ENCODE measurements at places on chromosomes 6 and 20. TPM values are rescaled to one million over a fixed set of nuclear protein-coding genes. Genes with fewer than 3 reads are reported as not detected.

DNA sequence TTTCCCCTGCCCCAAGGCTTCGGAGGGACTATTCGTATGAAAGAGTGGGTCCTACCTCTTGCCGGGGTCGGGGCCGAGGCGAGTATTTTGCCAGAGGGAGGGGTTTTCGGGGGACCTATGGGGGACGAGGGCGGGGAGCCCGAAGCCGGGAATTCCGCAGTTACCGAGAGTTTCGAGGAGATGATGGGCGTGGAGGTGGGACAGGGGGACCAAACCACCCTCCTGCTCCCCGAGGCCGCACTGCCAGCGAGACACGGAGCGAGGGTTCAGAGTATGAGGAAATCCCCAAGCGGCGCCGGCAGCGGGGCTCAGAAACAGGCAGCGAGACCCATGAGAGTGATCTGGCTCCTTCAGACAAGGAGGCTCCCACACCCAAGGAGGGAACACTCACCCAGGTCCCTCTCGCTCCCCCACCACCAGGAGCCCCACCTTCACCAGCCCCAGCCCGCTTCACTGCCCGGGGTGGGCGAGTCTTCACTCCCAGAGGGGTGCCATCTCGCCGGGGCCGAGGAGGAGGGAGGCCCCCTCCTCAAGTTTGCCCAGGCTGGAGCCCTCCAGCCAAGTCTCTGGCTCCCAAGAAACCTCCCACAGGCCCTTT, 11.3 kb downstream of the PRRC2A start:
- DNase-seq, result no peak

DNA sequence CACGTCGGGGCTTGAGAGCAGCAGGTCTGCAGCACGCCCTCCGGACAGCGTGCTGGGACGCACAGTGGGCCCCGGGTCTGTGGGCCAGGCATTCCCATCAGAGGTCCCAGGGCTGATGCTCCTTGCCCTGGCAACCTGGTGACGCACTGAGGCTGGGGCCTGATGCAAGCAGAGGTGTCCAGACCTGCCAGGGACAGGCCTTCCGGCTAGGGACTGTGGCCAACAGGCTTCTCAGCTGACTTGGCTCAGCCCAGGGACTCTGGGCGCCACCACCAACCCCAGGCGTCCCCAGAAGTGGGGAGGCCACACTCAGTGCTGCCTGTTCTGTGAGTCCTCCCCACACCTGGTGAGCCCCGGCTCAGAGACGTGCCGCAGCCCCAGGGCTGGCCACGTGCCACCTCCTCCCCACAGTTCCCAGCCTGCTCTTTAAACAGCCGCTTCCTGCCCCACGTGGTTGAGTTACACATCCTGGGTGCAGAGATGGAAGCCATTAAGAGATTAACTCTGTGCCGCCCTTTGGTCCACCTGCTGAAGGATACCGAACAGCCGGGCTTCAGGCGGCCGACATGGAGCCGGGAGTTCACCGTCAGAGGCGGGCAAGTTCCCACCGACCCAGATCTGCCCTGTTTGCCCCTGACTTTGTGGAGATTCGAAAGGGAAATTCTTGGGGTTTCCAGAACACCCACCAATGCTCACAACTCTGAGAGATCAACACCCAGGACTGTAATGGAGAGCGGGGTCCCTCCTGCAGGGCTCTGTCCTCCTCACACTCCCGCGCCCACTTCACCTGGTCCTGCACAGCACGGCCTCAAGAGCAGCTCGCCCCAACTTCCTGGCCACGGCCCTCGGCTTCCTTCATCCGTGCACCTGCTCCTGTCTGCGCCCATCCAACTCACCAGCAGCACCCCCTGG, 37.6 kb upstream of the ZBP1 start:
- DNase-seq, result peak; percentile 88

DNA sequence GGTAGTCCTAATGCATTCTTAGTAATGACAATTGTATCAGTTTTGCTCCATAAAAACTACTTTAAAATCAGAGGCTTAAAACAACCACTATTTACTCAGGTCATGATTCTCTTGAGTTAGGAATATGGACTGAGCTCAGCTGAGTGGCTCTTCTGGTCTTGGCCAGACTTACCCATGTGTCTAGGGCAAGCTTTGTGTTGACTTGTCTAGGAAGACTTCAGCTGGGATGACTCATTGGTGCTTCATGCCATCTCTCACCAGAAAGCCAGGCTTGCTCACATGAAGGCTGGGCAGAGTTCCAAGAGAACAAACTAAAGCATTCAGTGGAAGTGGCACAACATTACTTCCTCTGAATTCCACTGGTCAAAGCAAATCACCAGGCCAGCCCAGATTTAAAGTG, 155.3 kb downstream of the DHX35 start:
- DNase-seq, result no peak

DNA sequence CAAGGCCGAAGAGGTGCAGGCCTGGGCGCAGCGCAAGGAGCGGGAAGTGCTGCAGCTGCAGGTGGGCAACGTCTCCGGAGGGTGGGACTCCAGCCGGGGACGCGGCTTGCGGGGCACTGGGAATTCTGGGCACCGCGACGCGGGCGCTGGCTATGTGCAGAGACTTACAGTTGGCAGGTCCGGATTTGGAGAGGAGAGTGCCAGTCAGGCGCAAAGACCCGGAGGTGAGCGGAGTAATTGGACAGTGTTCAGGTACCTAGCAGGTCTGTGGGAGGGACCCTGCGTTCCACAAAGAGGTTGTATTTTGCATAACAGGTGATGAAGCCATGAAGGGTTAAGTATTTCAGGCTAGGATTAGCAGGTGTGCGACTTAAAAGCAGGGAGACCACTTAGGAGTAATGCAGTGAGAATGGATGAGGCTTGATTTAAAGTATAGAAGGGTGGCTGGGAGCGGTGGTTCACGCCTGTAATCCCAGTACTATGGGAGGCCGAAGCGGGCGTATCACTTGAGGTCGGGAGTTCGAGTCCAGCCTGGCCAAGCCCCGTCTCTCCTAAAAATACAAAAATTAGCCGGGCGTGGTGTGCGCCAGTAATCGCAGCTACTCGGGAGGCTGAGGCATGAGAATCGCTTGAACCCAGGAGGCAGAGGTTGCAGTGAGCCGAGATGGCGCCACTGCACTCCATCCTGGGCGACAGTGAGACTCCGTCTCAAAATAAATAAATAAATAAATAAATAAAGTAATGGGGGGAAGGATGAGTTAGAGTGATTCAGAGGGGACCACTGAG, 1.0 kb downstream of the MRPS26 start:
- DNase-seq, result no peak

GRCh38 chr6:151155095-151155494, 84.7 kb upstream of the AKAP12 start:
- DNase-seq, result no peak

GRCh38 chr6:139135578-139136545, 982 bp downstream of the HECA start:
- no peak for DNase-seq

DNA sequence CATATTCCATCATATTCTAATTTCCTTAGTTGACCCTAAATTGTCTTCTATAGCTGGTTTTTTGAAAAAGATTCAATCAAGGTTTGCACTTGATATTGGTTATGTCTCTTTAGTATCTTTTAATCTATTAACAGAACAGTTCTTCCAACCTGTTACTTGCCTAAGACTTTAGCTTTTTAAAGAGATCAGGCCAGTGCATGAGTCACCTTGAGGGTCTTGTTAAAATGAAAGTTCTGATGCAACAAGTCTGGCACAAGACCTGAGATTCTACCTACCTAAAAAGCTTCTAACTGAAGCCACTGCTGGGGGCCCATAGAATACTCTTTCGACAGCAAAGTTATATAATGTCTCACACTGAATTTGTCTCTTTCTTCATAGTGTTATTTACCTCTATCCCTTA, 3.2 kb downstream of the USP45 start:
- no peak for DNase-seq

DNA sequence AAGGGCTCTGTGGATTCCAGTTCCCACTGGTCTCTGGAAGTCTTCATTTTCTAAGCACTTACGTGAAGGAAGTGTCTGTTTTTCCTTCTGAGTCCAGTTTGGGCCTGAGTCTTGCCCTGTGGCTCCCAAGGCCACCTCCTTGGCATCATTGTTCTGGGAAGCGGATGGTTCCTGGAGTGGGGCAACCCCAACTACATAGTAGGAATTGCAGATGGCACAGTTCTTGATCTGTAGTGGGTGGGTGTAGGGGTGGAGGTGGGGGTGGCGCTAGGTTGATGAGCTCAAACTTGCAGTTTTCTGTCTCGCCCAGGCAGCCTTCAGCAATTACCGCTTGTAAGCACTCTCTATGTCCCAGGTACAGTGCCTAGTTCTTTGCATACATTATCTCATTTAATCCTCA, 7.2 kb upstream of the FERMT1 start:
- no peak for DNase-seq

GRCh38 chr6:62613928-62614327, 327.9 kb upstream of the KHDRBS2 start:
- no peak for DNase-seq

DNA sequence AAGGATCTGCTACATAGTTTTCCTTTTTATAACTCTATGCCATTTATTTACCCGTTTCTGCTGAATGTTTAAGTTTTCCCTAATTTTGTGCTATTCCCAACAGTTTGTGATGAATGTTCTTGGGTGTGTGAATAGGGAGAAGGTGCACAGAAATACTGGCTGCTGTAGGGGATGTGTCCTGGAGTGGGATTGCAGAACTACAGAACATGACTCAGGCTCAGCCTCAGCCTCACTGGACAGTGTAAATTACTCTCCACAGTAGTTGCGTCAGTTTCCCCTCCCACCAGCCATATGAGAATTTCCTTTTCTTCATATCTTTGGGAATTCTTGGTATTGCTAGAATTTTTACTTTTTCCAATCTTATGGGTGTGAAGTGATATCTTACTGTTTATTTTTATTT, 57.0 kb downstream of the SLX4IP start:
- DNase-seq, result no peak

GRCh38 chr6:116680880-116681672, at the start of gene KPNA5:
KPNA5 (plus strand) TSS chr6:116681211; CDS start chr6:116681335, 124 bp downstream.
- DNase-seq, result peak; percentile 91

GRCh38 chr20:62571669-62572344, 70.5 kb upstream of the SLCO4A1 start:
- no peak for DNase-seq

DNA sequence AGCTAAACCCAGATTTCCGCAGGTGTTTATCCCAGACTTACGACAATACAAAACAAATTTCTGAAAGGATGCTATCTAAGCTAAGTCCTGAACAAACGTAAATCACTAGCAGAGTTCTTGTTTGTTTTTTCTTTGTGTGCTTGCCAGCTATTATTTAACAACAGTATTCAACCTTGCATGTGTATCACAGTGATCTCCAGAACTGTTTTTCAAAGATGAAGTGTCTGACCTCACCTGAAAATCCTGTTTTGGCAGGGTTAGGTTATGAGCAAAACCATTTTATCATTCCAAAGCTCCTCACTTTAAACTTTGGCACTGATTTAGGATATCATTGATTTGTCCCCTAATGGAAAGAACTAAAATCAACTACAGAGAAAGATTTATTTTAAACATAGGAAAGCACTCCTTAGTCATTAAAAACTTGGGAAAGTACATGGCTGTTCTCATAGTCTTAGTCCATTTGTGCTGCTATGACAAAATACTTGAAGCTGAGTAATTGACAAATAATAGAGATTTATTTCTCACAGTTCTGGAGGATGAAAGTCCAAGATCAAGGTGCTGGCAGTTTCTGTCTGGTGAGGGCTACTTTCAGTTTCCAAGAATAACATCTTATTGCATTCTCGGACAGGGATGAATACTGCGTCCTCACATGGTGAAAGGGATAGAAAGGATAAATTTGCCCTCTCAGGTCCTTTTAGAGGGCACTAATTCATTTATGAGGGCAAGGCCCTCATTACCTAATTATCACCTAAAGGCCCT, 20.8 kb upstream of the BMP5 start:
- DNase-seq, result no peak

- no peak for DNase-seq
Measured at GRCh38 chr6:37943436-37944058, 124.0 kb downstream of the ZFAND3 start.

- no peak for DNase-seq
Measured at GRCh38 chr20:3210346-3210745, 1.0 kb downstream of the ITPA start.

DNA sequence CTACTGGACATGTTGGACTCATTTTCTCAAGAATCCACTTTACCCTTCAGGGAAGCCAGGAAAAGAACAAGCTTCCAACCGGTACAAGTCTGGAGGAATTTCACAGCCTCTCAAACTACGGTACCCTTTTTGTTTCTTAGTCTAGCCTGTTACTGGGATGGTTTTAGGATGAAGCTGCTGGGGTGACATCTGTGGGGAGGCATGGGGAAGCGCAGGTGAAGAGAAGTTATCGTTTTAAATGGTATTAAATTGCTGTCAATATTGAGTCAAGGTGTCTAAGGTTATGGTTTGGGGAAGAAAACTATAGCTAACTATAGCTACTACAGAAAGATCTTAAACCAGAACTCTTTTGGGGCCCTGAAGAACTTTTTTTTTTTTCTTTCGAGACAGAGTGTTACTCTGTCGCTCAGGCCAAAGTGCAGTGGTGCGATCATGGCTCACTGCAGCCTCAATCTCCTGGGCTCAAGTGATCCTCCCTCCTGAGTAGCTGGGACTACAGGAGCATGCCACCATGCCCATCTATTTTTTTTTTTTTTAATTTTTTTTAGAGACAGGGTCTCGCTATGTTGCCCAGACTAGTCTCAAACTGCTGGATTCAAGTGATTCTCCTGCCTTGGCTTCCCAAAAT, 128.7 kb downstream of the RIN2 start:
- DNase-seq, result no peak

- DNase-seq, result no peak
Measured at GRCh38 chr6:74733830-74734620, 471.8 kb downstream of the COL12A1 start.

DNA sequence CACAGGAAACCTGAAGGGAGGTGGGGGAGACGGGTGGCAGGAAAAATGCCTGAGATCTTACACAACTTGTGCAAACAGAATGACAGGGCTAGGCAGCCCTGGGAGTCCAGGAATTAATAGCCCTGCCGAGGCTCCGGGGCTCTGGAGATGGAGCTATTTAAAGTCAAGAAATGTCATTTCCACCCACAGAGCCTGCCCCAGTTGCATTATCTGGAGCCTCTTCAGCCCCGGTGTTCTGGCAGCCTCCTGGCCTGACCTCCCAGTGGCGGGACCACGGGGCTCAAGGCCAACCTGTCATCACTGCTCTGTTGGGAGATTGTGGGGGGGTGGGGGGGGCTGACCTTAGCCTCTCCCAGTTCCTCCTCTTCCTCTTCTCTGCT, 28.5 kb upstream of the SCUBE3 start:
- DNase-seq, result no peak

DNA sequence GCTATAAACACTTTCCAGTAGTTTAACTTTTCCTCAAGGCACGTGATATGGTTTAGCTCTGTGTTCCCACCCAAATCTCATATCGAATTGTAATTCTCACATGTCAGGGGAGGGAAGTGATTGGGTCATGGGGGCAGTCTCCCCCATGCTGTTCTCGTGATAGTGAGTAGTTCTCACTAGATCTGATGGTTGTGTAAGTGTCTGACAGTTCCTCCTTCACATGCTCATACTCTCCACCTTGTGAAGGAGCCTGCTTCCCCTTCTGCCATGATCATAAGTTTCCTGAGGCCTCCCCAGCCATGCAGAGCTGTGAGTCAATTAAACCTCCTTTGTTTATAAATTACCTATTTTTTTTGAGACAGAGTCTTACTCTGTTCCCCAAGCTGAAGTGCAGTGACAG, 127.9 kb downstream of the DTNBP1 start:
- no peak for DNase-seq

GRCh38 chr6:56949925-56950495, 4.9 kb upstream of the BEND6 start:
- no peak for DNase-seq

GRCh38 chr6:75116946-75117345, 88.9 kb downstream of the COL12A1 start:
- DNase-seq, result no peak

Gene DYNLT2
- 3.2 TPM for total RNA-seq

Gene SLC17A2
- total RNA-seq, result not detected

Gene PHACTR3
- 8.3 TPM for total RNA-seq

Gene RBPJL
- total RNA-seq, result not detected

Gene MAS1
- total RNA-seq, result 0.49 TPM
